ENCODE measurements at places on chromosomes 7 and 10.

- DNase-seq = peak; percentile 37
Observed at GRCh38 chr10:91635401-91636400, 2.8 kb upstream of the PPP1R3C start.

GRCh38 chr10:63522277-63522687, 1.1 kb downstream of the REEP3 start:
- DNase-seq = peak; percentile 3

GRCh38 chr7:155373359-155374273, 75.9 kb downstream of the INSIG1 start:
- no peak for DNase-seq

DNA sequence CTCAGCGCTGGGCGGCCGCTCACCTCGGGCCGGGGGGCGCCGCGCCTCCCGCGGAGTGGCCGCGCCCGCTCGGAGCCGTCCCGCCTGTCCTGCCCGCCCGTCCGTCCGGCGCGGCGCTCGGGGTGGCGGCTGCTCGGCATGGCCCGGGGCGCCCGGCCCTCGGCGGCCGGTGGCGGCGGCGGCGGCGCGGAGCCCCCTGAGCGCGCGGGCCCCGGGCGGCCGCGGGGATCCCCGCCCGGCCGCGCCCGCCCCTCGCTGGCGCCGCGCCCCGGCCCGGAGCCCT, 338 bp downstream of the SDK1 start:
- no peak for DNase-seq

DNA sequence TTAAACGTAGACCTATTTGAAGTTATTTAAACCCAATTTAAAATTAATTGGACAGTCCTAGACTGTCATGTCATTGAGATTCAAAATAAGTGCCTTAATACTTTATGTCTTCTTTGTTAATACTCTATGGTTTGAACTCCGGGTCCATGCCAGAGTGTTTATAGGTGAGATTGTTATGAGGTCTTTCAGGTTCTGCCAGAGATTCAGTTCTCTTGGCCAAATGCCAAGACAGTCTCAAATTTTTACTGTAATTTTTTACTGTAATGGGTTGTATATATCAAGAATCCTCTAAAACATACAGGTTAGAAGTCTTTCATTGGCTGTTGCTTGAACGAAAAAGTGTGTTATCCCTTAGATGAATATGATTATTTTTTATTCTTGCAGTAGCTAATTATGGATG, 3.9 kb downstream of the ADD3 start:
- no peak for DNase-seq

All from CD4-positive, alpha-beta T cell treated with Interleukin-6 at 100 ng/mL for 8 hours (primary cell).